ENCODE measurements at places on chromosomes 1 and 21.

- DNase-seq, result peak; percentile 85
Measured at GRCh38 chr1:8145545-8146202, 119.6 kb upstream of the ERRFI1 start.

GRCh38 chr1:89339039-89339438 is 24.8 kb upstream of the GBP6 start:
- DNase-seq, result no peak

- no peak for DNase-seq
Measured at GRCh38 chr1:230842801-230843200, 25.5 kb downstream of the C1orf198 start.

GRCh38 chr1:89051955-89052312 is 13.1 kb downstream of the GBP1 start:
- no peak for DNase-seq

DNA sequence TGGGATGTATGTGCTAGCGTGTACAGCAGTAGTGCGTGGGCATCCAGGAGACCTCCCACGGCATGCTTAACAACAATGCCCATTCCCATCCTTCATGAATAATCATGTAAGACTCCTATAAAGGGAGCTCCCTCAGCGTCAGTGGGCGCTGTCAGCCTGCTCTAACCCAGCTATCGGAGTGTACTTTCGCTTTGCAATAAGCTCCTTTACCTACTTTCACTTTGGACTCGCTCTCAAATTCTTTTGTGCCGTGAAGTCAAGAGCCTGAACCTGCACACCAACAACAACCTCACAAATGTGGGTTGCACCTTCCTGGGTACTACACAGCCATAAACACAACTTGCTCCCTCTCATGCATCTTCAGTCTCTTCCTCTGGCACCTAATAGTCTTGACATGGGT is 114.8 kb upstream of the PAXBP1 start:
- DNase-seq, result peak; percentile 66

- no peak for DNase-seq
Measured at GRCh38 chr1:27348861-27349783, 7.3 kb downstream of the SYTL1 start.
